ENCODE measurements at places on chromosomes 13 and 19.

GRCh38 chr13:53743906-53744305 is 715.3 kb downstream of the OLFM4 start:
- no peak for DNase-seq

DNA sequence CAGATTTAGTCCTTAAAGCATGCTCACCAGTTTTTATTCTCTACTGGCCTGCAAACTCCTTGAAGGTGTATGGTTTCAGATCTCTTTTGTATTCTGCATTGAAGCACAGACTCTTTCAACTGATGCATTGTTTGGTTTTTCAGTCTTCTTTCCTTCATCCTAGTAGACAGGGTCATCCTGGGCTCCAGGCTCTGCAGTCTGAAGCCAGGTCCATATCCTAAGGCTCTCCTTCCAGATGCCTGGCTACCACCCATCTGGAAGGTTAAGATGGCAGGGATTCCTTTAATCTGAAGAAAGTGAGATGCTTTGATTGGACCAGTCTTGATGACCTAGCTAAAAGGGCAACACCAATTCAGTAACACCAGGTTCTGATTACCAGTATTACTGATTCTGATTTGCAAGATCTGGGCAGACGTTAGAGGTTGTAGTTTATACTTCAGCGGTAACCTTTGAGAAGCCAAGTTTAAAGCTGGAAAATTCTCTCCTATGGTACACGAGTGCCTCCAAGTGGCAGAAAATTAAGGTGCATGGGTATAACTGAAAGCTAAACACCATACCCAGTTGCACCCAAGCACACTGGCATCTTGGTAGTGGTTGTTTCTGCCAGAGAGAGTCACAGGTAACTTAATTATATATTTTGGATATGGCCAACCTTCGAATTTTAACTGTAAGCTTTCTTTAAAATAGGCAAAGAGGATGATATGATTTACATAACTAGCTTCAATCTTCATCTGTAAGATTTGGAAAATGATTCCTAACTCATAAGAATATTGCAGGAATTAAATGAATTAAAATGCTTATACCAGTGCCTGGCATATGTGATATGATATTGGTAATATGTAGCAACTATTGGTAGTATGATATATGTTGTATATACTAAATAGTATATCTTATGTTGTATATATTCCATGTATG is 1651.9 kb upstream of the MIR17HG start:
- DNase-seq = no peak

GRCh38 chr19:43455321-43456113 is 9.9 kb downstream of the LYPD3 start:
- DNase-seq = no peak

DNA sequence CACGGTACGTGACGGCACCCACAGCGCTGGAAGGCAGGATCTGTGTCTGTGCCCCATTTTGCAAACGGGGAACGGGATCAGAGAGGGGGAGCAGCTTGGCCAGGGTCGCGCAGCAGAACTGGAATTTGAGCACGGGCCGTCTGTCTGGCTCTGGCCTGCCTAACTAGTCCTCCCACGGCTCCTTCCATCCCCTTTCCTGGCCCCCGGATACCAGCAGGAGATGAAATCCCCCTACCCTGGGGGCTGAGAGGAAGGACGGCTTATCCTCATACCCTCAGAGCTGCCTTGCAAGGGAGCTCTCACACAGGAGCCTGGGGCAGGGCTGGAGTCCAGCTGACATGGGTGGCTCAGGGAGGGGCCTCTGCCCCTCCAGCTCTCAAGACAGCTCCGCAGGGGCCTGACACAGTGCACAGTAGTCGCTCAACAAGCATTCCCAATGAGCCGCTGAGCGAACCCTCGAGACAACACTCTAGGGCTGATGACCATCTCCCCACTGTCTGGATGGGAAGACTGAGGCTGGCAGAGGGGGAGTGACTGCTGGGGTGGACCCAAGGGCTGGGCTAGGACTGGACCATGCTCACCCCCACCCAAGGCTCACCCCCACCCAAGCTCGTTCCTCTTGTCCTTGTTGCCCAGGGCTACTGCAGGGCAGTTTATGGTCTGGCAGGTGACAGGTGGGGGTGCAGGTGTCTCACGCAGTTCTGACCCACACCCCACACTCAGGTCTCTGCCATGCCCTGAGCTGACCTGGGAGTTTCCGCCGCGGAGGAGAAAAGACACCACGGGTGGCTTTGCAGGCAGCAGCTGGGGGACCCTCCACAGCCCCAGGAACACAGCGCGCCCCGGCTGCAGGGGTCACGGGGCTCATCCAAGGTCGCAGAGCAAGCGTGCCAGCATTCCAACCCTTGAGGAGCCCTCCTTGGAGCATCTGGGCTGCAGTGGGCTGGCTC is 4.0 kb downstream of the ZBTB7A start:
- no peak for DNase-seq

GRCh38 chr19:2557093-2557440 is 81.1 kb downstream of the GADD45B start:
- no peak for DNase-seq

GRCh38 chr13:93066187-93066586 is 160.4 kb upstream of the GPC6 start:
- no peak for DNase-seq

- DNase-seq = no peak
Observed at GRCh38 chr13:76917095-76917494, 30.9 kb upstream of the KCTD12 start.

DNA sequence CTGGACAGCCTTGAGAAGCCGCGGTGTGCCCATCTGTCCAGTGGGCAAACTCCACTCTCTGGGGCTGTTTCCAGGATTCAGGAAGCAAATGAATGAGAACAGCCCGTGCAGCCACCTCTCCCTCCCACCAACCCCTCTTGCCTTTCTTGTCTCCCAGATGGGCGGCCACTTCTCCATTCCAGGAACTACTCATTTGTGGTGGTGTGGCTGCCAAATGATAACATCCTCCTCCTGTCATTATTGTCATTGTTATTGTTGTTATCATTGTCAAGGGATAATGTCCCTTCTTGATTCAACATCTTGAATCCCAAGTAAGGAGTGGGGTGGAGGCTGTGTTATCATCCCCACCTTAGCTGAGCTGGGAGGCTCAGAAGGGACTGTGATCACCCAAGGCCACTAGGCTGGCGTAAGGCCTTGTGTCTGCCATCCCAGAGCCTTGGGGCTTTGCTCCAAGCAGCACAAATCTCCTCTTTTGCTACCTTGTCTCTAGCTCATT is 1.6 kb downstream of the DNM2 start:
- DNase-seq = no peak

GRCh38 chr13:97491452-97491851 is 57.5 kb downstream of the RAP2A start:
- DNase-seq = no peak

GRCh38 chr19:29269641-29270040 is 56.7 kb upstream of the UQCRFS1 start:
- no peak for DNase-seq

- DNase-seq = no peak
Observed at GRCh38 chr19:49129238-49129583, 9.9 kb downstream of the PPFIA3 start.

GRCh38 chr19:52665529-52665928 is 27.4 kb upstream of the ZNF83 start:
- no peak for DNase-seq

Data from activated CD8-positive, alpha-beta memory T cell treated with anti-CD3 and anti-CD28 coated beads for 4 hours (primary cell).